ACHN (cell line): ENCODE measurements at places on chromosomes 11 and 22.

- DNase-seq, result no peak
These were observed 23.5 kb upstream of the YPEL1 start for GRCh38 chr22:21759093-21759492.

GRCh38 chr11:94790661-94791180, 22.6 kb downstream of the AMOTL1 start:
- DNase-seq, result no peak

GRCh38 chr11:32396331-32396730, 39.0 kb downstream of the WT1 start:
- no peak for DNase-seq

GRCh38 chr11:126573325-126573978, 218.0 kb downstream of the ST3GAL4 start:
- no peak for DNase-seq

- peak; percentile 91 for DNase-seq
These were observed 8.8 kb upstream of the CTSD start for GRCh38 chr11:1772270-1773130.

DNA sequence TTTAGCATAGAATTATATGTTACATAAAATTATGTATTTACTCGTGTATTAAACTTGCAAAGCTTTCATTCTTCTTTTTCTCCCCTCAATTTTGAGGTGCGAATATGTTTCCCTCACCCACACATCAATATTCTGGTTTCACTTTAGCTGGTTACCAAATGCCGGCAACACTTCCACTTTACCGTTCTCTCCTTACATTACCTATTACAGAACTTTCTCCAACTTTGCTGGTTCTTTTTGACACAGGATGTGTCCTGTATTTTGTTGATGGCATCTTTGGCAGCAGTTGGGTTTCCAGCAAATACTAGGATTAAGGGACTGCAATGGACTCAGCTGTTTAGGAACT, 84.9 kb downstream of the PRR5L start:
- no peak for DNase-seq

DNA sequence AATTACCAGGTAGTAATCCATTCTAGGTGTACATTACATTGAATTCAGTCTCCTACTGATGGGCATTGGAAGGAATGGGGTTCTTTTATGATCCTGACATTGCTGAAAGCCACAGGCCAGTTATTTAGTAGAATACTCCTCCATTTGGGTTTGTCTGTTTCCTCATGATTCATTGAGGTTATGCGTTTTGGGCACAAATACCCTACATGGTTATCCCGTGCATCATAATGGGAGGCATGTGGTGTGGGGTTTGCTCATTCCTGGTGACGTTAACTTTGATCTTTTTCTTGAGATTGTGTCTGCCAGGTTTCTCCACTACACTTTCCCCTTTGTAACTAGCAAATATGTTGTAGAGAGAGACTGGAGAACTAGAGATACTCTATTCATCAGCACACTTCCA, 5.5 kb downstream of the FOLR3 start:
- peak; percentile 92 for DNase-seq

GRCh38 chr22:22342697-22343580, 98.4 kb downstream of the VPREB1 start:
- peak; percentile 42 for DNase-seq

DNA sequence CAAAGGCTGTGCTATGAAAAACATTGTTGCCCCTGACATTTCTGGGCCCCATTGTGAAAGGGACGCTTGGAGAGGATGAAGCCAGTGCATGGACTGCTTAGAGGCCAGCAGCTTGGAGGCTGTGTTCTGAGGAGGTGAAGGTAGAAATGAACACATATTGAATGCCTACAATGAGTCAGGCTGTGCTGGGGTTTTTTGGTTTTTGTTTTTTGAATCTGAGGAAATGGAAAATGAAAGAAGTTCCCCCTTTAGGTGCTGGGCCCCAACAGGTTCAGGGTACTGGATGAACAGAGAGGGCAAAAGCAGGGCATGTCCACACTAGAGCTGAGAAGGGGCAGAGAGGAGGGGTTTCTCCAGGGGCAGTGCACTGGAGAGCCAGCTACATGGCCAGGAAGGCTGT, 166.1 kb upstream of the API5 start:
- DNase-seq, result no peak

- DNase-seq, result no peak
These were observed 627 bp downstream of the DNAJC4 start for GRCh38 chr11:64230985-64231365.

DNA sequence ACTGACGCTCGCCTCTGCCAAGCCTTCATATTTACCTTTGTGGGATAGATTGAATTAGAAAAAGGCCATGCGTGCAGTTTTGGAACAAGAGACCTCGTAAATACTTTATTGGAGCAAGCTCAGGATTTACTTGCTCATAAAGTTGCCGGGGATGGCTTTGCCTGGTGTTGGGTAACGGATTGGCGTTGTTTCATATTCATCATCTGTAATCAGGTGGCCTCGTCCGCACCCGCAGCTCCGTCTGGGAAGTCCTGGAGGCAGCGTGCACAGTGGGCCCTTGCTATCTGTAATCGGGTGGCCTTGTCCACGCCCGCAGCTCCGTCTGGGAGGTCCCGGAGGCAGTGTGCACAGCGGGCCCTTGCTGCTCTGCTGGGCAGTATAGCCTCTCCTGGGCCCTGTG, 1209.3 kb downstream of the BRD1 start:
- no peak for DNase-seq

GRCh38 chr11:18243783-18244362, 4.6 kb downstream of the SAA2 start:
- peak; percentile 72 for DNase-seq

- DNase-seq, result no peak
These were observed 95.9 kb downstream of the FBXO7 start for GRCh38 chr22:32570501-32570900.

GRCh38 chr11:3231851-3232744, at the start of gene MRGPRE:
TSS of gene MRGPRE (minus strand) at chr11:3232417. CDS start at chr11:3228799, 3,618 bp downstream.
- DNase-seq, result no peak

GRCh38 chr22:23092217-23092955, 22.1 kb downstream of the GNAZ start:
- no peak for DNase-seq

GRCh38 chr22:29450222-29450621, 11.8 kb downstream of the RFPL1 start:
- no peak for DNase-seq

GRCh38 chr11:11756718-11757117, 85.1 kb upstream of the USP47 start:
- DNase-seq, result no peak

DNA sequence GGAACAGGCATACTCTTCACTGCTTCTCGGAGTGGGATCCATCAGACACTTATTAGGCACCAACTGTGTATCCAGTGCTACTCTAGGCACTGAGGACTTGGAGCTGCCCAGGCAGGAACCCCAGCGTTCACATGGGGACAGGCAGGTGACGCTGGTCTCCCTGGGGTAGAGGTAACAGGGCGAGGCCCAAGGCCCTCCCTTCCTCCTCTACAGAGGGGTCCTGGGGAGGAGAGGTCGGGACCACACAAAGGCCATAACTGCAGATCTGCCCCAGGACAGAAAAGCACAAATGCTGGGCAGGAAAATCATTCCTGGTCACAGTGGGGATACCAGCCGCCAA, 262.2 kb downstream of the BRD1 start:
- no peak for DNase-seq

GRCh38 chr11:56396047-56396446, 16.4 kb upstream of the OR5AL1 start:
- peak; percentile 1 for DNase-seq

GRCh38 chr11:72642884-72643522, 31.2 kb downstream of the PDE2A start:
- peak; percentile 61 for DNase-seq

DNA sequence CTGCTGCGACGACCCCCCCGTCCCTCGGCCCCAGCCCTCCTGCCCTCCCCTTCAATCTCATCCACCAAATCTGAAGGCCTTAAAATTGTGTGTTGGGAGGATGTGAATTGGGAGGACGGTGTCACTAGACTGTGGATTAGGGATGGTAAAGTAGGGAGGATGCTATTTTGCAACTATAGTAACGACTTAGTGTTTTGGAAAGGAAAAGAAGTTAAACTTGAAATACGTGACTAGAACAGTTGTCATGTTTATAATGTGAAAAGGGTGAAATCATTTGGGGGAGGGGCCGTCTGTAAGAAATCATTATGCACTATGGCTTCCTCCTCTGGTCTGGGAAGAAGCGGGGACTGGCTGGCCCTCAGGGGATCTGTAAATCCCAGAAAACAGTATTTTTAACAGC, 43.4 kb upstream of the NNMT start:
- no peak for DNase-seq

- DNase-seq, result peak; percentile 37
These were observed 563 bp downstream of the MDK start for GRCh38 chr11:46381819-46382645.

DNA sequence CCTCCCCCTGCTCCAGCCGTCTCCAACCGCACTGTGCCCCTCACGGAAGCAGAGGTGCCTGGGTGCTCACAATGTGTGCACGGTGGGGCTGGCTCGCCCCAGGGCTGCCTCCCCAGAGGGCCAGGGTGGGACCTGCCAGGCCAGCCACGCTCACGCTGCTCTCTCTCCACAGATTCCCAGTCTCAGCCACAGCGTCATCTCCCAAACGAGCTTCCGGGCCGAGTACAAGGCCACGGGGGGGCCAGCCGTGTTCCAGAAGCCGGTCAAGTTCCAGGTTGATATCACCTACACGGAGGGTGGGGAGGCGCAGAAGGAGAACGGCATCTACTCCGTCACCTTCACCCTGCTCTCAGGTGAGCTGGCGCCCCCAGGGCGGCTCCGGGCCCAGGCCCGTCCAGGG, 30.4 kb downstream of the MOB2 start:
- DNase-seq, result no peak

DNA sequence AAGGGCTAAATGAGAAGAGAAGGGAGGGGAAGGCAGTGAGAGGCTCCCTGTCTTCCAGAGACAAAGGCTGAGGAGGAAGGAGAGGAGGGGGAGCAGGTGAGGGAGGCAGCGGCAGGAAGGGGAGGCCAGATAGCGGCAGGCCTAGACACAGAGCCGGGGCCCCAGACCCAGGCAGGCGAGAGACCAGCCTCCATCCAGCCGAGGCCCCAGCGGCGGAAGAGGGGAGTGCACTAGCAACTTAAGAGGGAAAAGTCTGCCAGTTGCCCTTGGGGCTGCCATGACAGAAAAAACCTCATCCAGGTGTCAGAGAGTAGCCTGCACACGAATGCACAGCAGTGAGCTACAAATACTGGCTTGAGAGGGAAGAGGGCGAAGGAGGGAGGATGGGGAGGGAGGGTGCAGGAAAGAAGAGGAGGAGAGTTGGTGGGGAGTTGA, 46.7 kb downstream of the IGLL1 start:
- no peak for DNase-seq

DNA sequence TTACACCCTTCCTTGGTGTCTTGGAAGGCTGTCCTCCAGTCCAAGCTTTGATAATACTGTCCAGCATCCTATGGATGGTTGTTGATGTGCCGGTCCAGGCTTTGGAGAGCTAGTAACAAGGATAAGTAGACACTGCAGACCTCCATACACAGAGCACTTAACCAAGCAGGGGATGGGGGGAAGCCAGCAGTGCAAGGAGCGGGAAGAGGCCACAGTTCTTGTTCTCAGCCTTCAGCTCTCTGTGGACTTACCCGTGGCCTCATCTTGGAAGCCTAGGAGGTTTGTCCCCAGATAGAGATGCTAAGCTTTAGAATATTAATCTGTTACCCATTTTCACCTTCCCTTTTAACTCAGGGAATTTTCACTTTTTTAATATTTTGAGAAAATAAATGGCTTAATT, 30.9 kb upstream of the ZC3H12C start:
- no peak for DNase-seq

DNA sequence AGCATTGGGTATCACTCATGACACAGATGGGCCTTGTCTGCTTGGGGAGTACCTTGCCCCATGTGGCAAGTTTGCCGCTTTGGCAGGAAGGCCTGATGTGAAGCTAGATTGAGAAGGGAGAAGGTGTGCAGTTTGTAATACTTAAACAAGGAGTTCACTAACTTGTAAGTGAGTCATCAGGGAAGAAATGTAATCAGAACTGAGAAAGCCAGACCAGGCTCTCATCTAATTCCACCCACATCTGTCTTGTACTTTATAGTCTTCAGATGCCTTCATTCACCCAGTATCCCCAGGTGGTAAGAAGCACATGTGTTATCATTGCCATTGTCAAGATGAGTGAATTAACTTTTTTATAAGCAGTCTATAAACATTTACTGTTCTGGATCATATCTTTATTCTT, 116.0 kb upstream of the DDI1 start:
- no peak for DNase-seq

DNA sequence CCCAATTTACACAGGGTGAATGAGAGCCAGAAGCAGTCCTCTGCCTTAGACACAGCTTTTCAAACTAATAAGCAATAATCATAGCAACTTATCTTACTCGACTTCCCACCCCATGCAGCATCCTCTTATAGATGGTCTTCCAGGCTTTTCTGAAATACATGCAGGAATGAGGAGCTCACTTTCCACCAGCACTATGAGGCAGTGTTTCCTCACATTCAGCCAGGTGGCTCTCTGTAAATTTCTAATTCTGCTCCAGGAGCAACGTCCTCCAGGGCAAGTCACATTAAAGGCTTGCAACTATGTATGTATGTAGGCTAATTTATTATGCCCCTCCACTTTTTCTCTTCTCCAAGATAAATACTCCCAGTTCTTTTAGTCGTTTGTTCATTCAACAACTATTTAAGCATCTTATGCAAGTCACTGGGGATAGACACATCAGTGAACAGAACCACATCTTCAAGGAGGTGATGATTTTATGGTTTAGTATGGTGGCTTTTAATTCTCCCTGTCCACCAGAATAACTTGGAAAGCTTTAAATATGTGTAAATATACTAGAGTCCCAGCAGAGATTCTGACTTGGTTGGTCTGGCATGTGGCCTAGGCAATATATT, 59.9 kb downstream of the PAK1 start:
- DNase-seq, result no peak

- DNase-seq, result peak; percentile 38
These were observed 48.2 kb downstream of the ST3GAL4 start for GRCh38 chr11:126403658-126404057.

DNA sequence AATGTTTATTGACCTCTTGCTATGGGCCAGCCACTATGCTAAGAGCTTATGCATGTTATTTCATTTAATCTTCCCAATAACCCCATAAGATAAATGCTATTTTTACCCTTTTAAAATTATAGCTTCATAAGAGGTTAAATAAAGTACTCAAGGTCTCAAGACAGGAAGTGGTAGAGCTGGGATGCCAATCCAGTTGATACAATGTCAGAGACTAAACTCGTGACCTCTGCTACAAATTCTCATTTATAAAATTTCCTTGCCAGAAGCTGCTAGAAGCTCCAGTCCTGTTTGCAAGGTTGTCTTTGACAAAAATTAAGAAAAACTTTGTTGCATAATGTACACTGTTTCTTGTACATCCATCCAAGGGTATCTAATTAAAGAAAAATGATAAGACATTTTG, 265.9 kb upstream of the MPPED2 start:
- no peak for DNase-seq
